NCI-H1417 treated with DMSO at 0.1 percent for 48 hours (cell line): ENCODE measurements at places on chromosomes 6 and 20.

GRCh38 chr6:9224539-9224938, 789.2 kb upstream of the SLC35B3 start:
- DNase-seq, result no peak

- DNase-seq, result no peak
These were observed 106.4 kb downstream of the GMPR start for GRCh38 chr6:16344756-16345155.

DNA sequence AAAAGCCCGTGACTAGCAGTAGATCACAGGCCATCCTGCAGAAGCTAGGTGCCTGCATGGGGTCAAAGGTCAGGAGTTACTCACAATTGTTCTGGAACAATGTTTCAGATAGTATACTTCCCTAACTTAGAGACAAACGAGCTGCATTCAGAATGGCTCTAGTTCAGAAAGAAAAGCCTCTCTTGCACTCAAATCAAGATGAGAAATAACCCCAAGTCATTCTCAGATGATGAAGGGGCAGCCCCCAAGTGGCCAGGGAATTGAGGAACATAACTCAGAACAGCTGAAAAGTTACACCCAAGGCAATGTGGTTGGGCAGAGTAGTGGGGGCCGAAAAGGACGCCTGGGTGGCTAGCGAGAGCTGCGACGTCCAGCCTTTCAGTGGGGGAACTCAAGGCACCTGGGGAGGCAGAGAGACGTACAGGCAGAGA, 27.8 kb downstream of the FYN start:
- DNase-seq, result no peak

GRCh38 chr6:124027392-124027791, 223.7 kb downstream of the NKAIN2 start:
- DNase-seq, result no peak

- no peak for DNase-seq
These were observed 32.3 kb upstream of the RSPO4 start for GRCh38 chr20:1034415-1034789.

DNA sequence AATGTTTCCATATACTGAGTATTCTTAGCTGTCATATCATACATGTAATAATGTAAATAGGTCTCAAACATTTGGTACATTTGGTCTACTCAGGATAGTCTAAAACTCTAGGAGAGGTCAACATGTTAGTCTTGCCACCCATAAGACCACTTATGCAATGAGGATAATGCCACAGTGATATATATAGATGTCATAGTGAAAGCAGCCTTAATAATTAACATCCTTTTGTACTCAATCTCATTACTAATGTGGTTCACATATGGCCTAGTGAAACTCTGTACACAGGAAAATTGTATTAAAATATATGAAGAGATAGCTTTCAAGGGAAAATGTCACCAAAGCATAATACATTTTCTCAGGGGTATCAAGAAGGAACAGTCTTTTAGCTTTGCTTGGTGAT, 577.9 kb downstream of the TFAP2B start:
- DNase-seq, result no peak

DNA sequence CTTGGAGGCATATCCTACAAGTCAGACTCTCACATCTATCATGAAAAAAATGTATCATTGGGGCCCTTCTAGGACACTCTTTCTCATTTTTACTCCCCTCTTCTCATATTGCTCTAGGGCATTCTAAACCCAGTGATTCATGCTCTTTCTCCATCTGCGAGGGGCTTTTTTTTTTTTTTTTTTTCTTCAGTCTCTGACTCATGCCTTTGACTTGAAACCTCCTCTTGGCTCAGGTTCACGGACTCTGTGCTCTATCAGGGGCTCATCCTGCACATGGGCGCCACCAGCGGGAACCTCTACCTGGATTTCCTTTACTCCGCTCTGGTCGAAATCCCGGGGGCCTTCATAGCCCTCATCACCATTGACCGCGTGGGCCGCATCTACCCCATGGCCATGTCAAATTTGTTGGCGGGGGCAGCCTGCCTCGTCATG, 17.8 kb downstream of the SLC22A1 start:
- DNase-seq, result no peak

- no peak for DNase-seq
These were observed 46.6 kb downstream of the NDUFAF5 start for GRCh38 chr20:13831476-13831875.
